Cerebellar nuclear complex (tissue), 1 donor: ENCODE measurements at places on chromosomes 2 and 18.
A peak's percentile ranks its signal among the peaks of the same experiment; 100 is the strongest.

GRCh38 chr2:28463211-28463816 lies 32.5 kb upstream of the PLB1 start:
- DNase-seq, result no peak

- no peak for DNase-seq
Observed at GRCh38 chr2:65420712-65421431, 11.5 kb downstream of the SPRED2 start.

DNA sequence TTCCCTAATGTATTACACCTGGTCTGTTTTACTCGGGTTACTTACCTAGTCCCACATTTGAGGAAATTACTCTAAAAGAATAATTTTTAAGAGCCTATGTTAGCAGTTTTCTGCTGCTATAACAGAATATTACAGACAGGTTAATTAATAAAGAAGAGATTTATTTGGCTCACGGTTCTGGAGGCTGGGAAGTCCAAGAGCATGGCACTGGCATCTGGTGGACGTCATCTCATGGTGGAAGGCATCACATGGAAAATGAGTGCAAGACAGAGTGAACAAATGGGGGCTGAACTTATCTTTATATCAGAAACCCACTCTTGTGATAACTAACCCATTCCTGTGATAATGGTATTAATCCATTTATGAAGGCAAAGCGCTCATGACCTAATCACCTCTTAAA lies 12.8 kb upstream of the GLS start:
- no peak for DNase-seq

DNA sequence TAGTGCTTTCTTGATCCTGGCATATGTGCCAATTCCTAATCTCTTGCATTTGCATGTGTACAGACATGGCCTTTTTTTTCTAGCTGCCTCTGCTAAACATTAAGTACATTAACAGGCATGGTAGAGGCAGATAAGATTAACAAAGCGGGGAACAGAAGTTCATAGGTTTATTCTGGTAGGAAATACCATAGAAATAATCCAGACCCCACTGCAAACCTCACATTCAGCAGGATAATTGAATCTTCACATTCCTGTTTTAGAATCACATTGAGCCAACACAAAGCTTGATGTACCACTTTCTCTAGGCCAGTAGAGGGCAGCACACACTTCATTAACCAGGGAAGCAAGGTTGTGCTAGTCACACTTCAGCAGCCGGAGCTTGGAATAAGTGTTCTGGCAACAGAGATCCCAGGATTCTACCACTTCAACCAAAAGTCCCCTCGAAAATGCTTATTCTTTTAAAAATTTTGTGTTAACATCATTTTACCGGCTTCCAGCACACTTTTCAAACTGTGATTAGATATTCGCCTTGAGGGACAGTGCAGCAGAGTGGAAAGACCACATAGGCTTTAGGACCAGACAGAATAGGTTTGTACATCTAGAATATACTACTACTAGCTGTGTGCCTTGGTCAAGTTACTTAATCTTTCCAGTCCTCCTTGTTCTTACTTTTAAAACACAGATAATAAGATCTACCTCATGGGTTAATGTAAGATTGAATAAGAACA lies 420.2 kb upstream of the CHST9 start:
- peak; percentile 17 for DNase-seq

DNA sequence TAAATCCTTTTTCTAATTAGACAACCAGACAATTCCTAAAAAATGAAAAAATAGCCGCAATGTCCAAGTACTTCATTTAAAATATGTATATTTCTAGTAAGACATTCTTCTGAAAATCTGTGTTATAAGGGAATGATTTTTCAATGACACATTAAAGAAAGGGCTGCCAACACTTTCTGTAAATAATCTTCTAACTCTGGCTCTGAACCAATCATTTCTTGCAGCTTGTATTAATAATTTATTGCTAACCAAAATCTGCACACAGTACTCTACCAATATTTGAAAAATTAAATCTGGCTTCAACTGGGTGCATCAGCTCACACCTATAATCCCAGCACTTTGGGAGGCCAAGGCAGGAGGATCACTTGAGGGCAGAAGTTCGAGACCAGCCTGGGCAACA lies 8.3 kb downstream of the NFU1 start:
- no peak for DNase-seq

DNA sequence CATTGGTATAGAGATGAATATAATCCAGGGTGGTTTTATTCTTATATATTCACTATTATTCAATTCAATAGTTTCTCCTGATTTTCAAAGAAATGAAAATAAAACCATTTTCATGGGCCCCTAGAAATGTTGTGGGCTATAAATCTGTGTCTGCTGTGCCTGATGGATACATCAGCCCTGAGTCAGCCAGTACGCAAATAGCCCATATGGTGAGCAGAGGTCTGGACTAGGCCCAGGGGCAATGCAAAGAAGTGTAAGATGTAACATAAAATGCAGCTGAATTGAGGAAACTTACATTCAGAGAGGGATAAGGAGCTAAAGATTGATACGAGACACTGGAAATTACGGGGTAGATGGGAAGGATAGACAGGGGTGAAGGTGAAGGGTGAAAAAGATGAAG lies 122.5 kb downstream of the MAIP1 start:
- DNase-seq, result no peak

GRCh38 chr2:192194265-192194865 lies 368 bp downstream of the TMEFF2 start:
- DNase-seq, result no peak

- no peak for DNase-seq
Observed at GRCh38 chr2:239375278-239376061, 25.4 kb downstream of the HDAC4 start.

DNA sequence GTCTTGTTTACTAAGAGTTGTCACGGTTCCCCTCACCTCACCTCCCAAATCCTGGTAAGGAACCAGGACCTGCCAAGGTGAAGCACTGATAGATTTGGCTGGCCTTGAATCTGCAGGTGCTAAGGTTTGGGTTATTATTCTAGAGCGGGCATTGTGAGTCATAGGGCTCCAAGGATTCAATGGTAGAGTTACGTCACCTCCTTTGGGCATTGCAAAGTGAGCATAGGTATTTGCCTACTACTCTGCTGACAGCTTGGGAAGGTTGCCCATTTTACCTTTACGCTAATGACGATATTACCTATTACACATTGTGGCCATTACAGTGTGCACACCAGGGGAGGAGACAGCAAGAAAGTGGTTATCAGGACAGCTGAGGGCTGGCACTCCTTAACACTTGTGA lies 59.3 kb downstream of the SETBP1 start:
- no peak for DNase-seq

GRCh38 chr2:201950606-201951005 lies 83.0 kb upstream of the FZD7 start:
- DNase-seq, result no peak

- DNase-seq, result no peak
Observed at GRCh38 chr18:56903686-56904085, 243.2 kb upstream of the BOD1L2 start.

DNA sequence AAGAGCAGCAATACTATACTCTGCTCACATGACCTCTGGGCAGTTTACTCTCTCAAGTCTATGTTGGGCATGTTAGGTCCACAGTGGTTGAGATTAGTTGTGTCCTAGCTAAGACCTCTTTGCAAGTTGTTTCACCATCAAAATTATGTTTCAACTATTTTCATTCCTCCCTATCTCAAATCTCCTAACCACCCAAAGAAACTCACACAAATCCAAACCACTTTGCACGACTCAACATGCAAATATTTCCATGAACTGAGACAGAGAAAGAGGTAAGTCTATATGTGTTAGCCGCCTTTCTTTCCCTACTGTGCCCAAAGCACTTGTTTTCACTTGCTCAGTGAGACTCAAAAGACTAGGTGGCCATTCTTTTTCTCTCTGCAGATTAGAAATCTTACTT lies 546.8 kb downstream of the TNS1 start:
- no peak for DNase-seq

GRCh38 chr2:203543898-203544328 lies 8.8 kb upstream of the RAPH1 start:
- no peak for DNase-seq

GRCh38 chr2:185526161-185526560 lies 212.4 kb upstream of the FSIP2 start:
- no peak for DNase-seq

DNA sequence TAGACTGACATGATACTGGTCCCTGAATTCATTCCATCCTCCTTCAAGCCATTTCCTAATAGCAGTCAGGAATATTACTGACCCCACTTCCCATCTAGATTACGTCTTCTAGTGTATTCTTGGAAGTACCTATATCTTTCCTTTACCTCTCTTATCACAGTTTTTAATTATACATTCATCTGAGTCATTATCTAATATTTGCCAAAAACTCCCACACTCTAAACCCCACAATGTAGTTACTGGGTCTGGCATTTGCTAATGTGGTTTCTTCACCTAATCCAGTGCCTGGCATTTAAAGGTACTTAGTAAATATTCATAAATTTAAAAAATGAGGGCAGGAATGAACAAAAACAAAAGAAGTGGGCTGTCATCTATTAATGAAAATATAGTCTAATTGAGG lies 441.8 kb upstream of the SETBP1 start:
- DNase-seq, result no peak

DNA sequence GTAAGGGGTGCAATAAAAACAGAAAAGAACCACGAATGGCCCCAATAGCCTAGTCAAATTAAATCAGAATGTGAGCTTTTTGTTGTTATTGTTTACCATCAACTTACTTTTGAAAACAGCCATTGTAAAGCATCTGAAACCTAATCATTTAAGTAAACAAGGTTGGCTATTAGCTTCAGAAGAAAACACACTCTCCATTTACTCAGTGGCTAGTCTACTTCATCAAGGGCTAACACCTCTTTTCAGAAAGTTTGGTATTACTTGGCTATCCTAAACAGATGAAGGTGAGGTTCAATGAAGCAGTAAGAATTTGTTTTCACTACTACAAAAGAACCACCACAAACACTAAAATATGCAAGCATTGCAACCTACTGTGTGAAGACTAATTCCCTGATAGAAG lies 398.0 kb downstream of the CDH2 start:
- DNase-seq, result no peak

DNA sequence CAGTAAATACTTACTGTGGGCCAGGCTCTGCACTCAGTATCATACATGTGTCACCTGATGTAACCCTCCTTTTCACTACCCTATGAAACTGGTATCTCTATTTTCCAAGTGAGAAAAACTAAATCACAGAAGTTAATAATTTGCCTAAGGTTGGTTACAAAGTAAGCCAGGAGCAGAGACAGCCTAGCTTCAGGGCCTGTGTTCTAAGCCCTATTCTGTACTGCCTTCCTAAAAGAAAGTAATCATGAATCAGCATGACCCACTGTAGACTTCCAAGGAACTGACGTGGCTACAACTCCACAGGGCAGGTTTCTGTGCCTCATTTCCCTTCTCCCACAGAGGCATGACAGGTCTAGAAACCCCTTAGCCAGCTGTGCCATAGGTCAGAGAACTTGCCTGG lies 14.3 kb downstream of the ZNF142 start:
- DNase-seq, result no peak

DNA sequence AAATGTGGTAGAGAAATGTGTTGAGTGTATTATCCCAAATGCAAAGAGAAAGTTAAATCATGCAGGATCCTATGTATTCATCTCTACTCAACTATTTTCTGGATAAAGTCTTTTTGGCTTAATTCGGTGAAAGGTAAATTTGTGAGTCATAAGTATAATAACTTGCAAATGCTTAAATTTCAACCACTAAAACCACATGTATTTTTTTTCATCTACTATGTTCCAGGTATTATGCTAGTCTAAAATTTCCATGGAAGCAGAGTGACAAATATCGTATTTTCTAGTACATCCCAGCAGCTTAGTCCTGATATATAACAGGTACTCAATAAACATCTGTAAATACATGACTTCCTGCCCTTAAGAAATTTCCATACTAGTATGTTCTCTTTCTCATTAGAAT lies 6.2 kb downstream of the ALS2 start:
- DNase-seq, result no peak

GRCh38 chr2:54927085-54927750 lies 123.0 kb downstream of the RTN4 start:
- DNase-seq, result no peak

- DNase-seq, result no peak
Observed at GRCh38 chr18:78607784-78608183, 371.8 kb upstream of the SALL3 start.

GRCh38 chr2:64328756-64329155 lies 125.2 kb upstream of the LGALSL start:
- DNase-seq, result no peak
